GM13977 (cell line): ENCODE measurements at places on chromosomes 4 and X.

DNA sequence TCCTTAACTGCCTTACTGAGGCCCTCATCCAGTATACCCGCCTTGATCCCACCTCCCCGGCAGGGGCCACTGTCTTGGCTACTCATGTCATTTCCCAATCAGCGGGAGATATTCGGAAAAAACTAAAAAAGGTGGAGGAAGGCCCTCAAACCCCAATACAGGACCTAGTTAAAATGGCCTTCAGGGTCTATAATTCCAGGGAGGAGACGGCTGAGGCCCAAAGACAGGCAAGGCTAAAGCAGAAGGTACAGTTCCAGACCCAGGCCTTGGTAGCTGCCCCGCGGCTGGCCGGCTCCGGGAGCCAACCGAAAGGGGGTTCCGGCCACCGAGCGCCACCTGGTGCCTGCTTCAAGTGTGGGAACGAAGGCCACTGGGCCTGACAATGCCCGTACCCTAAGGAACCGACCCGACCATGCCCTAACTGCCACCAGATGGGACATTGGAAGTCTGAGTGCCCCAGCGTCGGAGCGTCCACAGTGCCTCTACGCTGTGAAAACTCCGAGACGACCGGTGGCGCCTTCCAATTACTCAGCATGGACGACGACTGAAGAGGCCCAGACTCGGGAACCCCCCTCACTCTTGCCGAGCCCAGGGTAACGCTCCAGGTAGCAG, 959.6 kb downstream of the RPA4 start:
- DNase-seq, result no peak

GRCh38 chr4:24013668-24014422, 124.0 kb upstream of the PPARGC1A start:
- no peak for DNase-seq

DNA sequence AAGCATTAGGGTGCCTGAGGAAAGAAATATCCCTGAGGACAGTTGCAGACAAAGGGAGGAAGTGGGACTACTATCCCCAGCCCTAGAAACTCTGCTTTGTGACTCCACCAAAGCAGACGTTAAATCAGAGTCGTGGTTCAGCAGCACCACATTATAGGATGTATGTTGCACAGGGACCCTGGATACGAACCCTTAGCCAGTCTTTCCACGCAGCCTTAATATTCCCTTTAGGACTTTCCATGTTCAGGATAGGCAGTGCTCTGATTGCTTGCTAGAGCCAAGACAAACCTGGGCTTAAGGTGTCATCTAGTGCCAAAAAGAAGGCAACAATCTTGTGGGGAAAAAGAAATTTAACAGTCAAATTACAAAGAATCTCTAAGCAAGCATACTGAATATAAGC, 62.6 kb downstream of the MAD2L1 start:
- no peak for DNase-seq

- no peak for DNase-seq
Measured at GRCh38 chrX:151870602-151871001, 42.1 kb upstream of the MAGEA4 start.

DNA sequence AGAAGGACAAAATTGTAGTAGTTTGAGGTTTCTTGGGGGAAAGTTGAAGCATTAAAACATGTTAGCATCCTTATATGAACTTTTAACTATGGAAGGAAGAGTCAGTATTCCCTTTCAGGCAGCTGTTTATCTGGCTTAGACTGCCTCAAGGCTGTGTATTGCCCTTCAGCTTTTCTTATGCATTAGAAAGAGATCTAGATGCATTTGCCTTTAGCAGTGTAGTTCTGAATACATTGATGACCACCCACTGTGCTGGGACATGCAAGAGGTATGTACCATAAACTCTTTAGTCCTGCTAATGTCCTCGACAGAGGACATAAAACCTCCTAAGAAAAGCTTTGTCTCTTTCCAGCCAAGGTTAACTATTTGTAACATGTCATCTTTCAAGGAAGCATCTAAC, 2.9 kb downstream of the FAM200B start:
- DNase-seq, result no peak

GRCh38 chr4:158875455-158875854, 106.6 kb downstream of the FNIP2 start:
- DNase-seq, result no peak

DNA sequence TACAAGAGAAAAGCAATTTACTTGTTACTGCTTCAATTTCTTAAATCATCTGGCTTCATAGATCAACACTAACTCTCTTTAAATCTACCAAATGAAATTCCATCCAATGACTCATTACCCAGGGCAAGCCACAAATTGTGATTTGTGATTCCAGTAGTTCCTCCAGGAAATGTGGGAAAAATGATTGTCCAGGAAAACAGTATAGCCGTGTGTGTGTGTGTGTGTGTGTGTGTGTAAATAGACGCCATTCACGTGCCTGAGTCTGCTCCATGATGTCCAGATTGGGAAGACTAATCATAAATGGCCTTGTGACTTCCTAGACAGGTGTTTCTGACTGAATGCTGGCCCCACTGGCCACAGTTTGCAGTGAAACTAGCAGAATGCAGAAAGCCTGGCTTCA, 121.3 kb downstream of the HS6ST2 start:
- no peak for DNase-seq

- DNase-seq, result no peak
Measured at GRCh38 chr4:149955780-149956390, 122.4 kb upstream of the DCLK2 start.

- no peak for DNase-seq
Measured at GRCh38 chr4:78684325-78685079, 91.6 kb upstream of the BMP2K start.

- no peak for DNase-seq
Measured at GRCh38 chr4:24594887-24595286, 10.5 kb upstream of the DHX15 start.

DNA sequence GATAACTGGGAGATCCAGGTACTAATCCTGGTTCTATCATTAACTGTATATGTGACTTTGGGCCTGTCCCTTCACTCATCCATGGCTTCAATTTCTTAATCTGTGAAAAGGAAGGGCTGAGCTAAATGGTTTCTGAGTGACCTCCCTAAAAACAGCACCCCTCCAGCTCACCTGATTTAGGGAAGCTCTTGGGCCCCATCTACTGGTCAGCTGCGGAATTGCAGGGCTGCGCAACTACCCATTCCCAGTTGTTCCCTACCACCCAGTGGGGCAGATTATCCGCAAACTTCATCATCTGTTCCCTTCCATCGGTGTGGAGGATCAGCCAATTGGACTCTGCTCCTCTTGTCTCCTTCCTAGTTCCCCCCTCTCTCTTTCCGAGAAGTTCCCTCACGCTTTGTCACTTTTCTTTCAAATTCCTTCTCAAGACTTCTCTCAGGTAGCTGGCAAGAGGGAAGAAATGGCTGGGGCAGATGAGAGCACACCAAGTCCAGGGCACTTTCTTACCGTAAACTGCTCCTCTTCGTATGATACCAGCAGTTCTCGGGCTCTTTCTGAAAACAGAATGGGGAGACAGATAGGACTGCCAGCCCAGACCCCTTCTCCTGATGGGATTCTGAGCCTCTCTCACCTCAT, 5.8 kb downstream of the LAS1L start:
- DNase-seq, result peak; percentile 71

GRCh38 chr4:73137121-73137520, 67.6 kb upstream of the COX18 start:
- DNase-seq, result no peak

DNA sequence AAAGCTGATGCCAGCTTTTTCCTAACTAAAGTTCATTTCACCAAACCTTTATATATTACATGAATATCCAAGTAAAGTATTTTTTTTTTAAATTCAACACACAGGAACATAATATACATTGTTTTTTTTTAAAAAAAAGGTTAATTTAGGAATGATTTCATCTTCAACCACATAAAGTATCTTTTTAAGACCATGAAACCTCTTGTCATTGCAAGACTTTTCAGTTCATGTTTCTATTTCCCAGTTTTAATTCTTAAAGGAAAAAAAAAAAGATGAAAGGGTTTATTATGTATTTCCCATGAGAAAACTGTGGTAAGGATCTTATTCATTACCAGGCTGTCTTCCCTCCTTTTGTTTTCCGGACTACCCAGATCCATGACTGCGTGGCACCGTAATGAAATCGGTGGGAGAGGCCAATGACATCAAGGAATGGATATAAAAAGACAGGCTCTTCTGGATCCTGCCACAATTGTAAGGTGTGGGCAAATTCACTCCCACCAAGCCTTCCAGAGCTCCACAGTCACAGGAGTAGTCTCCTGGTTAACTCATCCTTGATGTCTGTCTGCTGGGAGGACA, 84.7 kb upstream of the CBR4 start:
- no peak for DNase-seq

DNA sequence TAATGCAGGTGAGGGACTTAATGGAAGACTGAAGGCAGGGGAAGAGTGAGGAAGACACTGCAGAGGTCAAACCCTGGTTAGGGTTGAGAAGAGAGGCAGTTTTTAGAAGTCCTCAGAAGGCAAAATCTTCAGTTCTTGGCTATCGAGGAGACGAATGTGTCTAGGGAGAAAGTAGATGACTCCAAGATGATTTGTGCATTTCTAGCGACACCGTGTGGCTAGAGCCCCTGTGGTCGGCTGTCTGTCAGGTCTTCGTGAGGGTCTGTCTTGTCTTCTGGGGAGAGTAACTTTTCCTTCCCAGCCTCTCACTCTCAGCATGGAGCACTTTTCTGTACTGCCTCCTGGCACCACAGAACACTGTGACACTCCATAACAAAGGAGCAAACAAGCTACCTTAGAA, 458.1 kb downstream of the STIM2 start:
- DNase-seq, result peak; percentile 14

- DNase-seq, result no peak
Measured at GRCh38 chrX:122565952-122566351, 618.1 kb upstream of the GRIA3 start.

- DNase-seq, result no peak
Measured at GRCh38 chr4:23348789-23349498, 540.9 kb downstream of the PPARGC1A start.

GRCh38 chrX:18888281-18888680, 95.6 kb downstream of the PHKA2 start:
- DNase-seq, result no peak

DNA sequence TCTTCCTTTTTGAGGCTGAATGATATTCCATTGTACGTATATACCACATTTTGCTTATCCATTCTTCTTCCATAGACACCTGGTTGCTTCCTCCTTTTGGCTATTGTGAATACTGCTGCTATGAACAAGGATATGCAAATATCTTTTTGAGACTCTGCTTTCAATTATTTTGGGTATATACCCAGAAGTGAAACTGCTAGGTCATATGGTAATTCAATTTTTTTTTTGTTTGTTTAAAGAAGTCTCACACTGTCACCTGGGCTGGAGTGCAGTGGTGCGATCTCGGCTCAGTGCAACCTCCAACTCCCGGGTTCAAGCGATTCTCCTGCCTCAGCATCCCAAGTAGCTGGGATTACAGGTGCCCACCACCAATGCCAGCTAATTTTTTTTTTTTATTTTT, 75.3 kb downstream of the METTL14 start:
- DNase-seq, result no peak

DNA sequence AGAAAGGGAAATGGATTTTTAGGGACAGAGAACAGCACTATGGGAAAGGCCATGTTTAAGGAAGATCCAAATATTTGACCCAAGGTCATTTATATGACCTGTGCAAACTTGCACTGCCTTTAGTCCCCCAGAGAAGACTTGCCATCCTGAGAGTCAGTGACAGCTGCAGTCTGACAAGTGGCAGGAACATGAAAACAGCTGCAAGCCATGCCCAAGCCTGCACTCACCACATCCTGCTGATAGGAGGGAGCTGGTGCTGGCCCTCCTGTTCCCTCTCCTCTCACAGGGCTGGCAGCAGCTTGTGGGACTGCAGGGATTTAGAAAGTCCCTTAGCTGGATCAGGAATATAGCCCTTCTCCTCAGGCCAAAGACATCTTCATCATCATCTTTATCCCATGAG, 187.7 kb downstream of the RAP1GDS1 start:
- DNase-seq, result no peak
